ENCODE measurements at places on chromosomes 1 and 21. TPM values are rescaled to one million over a fixed set of nuclear protein-coding genes. Genes with fewer than 3 reads are reported as not detected.

The S100PBP gene
- 57.7 TPM for polyA plus RNA-seq

The TSSK3 gene
- 7.4 TPM for polyA plus RNA-seq

The RCSD1 gene
- polyA plus RNA-seq: 12.0 TPM

The MMEL1 gene
- 1.6 TPM for polyA plus RNA-seq

The GNAT2 gene
- not detected for polyA plus RNA-seq

The OR14I1 gene
- polyA plus RNA-seq: not detected

The SH2D5 gene
- polyA plus RNA-seq: 0.86 TPM
